Airway epithelial cell (primary cell): ENCODE measurements at places on chromosomes 3 and 15. TPM values are rescaled to one million over a fixed set of nuclear protein-coding genes. Genes with fewer than 3 reads are reported as not detected.

HMCES gene
- 46.8 and 48.3 TPM in 2 replicates for total RNA-seq

LINGO1 gene
- not detected in 2 replicates for total RNA-seq

ZPLD1 gene
- total RNA-seq, result 0.28 and 0.56 TPM in 2 replicates

BCL2A1 gene
- total RNA-seq, result 0.35 and 2.0 TPM in 2 replicates

C3orf22 gene
- total RNA-seq, result not detected in 2 replicates

DISP2 gene
- total RNA-seq, result under 0.01 and 0.14 TPM in 2 replicates

KNG1 gene
- total RNA-seq, result not detected in 2 replicates

POLQ gene
- 3.7 and 4.9 TPM in 2 replicates for total RNA-seq

LSAMP gene
- 0.14 TPM in 1 of 2 replicates, not detected in the other for total RNA-seq

TTLL13 gene
- not detected in 2 replicates for total RNA-seq

SMARCC1 gene
- 38.0 and 52.8 TPM in 2 replicates for total RNA-seq

CYP8B1 gene
- not detected in 2 replicates for total RNA-seq

ST8SIA2 gene
- total RNA-seq, result not detected in 2 replicates

LMAN1L gene
- not detected in 2 replicates for total RNA-seq
